Body of pancreas (tissue), 4 donors: ENCODE measurements at places on chromosomes 11 and 22. TPM values are rescaled to one million over a fixed set of nuclear protein-coding genes. Genes with fewer than 3 reads are reported as not detected.

- no peaks in the 10 kb centered on the region for H3K36me3 ChIP-seq
- H3K4me3 ChIP-seq: no peak overlapping the region
- DNase-seq: no peak
- H3K27me3 ChIP-seq: no peaks in the 10 kb centered on the region
Measured at GRCh38 chr11:7882860-7883259, 48.2 kb downstream of the OR10A6 start.

DNA sequence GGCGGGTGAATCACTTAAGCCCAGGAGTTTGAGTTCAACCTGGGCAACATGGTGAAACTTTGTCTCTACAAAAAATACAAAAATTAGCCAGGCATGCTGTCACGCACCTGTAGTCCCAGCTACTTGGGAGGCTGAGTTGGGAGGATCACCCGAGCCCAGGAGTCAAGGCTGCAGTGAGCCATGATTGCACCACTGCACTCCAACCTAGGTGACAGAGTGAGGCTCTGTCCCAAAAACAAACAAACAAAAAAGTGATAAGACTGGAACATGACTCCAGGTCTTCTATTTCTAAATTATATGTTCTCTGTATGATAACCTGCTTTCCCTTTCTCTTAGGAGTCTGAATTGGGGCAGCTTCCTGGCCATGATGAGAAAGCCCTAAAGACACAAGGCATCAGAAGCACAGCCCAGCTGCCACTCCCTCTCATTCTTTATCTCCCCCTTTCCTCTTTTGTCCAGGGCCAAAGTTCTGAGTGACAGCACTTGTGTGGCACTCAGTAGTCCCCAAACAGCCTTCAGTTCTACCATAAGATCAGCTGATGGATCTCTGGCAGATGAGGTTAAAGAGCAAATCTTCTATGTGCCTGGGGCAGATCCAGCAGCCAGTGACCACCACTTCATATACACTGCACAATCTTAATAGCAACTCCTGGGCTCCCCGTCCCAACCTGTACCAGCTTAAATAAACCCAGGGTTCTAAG lies 136.0 kb downstream of the C11orf58 start:
- no peak overlapping the region for H3K27ac ChIP-seq
- no peak for DNase-seq
- H3K4me1 ChIP-seq: peaks cover 20% of the 10 kb centered on the region
- H3K36me3 ChIP-seq: no peaks in the 10 kb centered on the region
- no peak overlapping the region for H3K4me3 ChIP-seq

GRCh38 chr11:126157326-126158030 lies 54.0 kb downstream of the RPUSD4 start:
- DNase-seq: no peak
- no peak overlapping the region for H3K4me3 ChIP-seq
- no peaks in the 10 kb centered on the region for H3K4me1 ChIP-seq

GRCh38 chr11:8381343-8381742 lies 117.7 kb upstream of the LMO1 start:
- H3K36me3 ChIP-seq: no peaks in the 10 kb centered on the region
- no peak for DNase-seq
- no peak overlapping the region for H3K4me3 ChIP-seq

DNA sequence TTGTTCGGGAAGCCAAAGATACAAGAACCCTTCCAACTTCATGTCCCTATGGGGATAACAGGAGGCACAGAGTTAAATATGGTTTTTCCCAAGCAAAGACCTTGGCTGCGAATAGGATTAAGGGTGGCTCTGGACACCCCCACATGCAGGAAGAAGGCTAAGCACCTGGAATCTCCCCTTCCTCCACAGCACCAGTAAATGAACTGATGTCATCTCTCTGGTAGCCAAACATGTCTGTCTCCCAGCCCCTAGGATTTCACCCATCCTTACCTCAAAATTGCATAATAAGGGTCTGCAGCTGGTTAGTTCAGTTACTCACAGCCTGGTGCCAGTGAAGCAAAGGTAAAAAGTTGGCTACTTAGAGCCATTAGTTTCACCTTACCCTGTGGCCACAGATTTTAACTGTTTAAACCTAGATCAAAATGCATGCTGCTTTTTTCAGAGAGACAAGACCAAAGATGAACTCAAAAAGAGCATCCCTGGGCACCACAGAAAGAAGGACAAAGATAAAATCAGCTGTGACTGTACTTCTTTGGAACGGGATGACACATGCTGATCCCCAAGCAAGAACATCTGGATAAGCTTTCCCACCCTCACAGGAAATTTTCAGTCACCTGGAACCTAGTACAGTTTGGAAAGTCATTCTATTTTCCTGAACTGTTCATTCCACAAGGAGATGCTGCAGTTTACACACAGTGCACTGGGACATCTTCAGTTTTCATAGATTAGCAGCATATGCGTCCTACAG lies 77.2 kb upstream of the AKIP1 start:
- H3K4me1 ChIP-seq: peaks cover 6% of the 10 kb centered on the region
- H3K27ac ChIP-seq: no peak overlapping the region
- no peak for DNase-seq
- no peak overlapping the region for H3K4me3 ChIP-seq
- no peaks in the 10 kb centered on the region for H3K36me3 ChIP-seq

DNA sequence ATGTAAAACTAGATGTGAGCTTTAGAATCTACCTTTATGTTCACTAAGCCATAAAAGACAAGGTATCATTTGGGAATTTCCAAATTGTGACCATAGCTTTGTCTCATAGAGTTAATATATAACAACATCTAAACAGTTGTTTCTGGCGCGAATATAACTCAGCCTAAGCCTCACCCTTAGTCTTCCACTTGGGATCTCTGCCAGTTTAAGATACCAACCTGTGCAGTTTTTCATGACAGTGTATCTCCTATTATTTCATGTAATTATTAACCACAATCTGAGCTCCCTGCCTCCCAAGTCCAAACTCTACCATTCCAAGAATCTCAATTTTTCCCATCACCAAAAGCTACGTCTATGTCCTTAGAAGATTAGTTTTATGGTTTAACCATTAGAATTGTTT lies 572.5 kb upstream of the ISX start:
- no peak for DNase-seq
- no peak overlapping the region for H3K4me3 ChIP-seq
- no peaks in the 10 kb centered on the region for H3K4me1 ChIP-seq
- no peaks in the 10 kb centered on the region for H3K36me3 ChIP-seq
- H3K27me3 ChIP-seq: no peaks in the 10 kb centered on the region

- no peak for DNase-seq
- peaks cover 8% of the 10 kb centered on the region for H3K4me1 ChIP-seq
- H3K27me3 ChIP-seq: no peaks in the 10 kb centered on the region
- H3K27ac ChIP-seq: no peak overlapping the region
- H3K4me3 ChIP-seq: no peak overlapping the region
Measured at GRCh38 chr11:105181100-105181499, 41.5 kb upstream of the CARD18 start.

DNA sequence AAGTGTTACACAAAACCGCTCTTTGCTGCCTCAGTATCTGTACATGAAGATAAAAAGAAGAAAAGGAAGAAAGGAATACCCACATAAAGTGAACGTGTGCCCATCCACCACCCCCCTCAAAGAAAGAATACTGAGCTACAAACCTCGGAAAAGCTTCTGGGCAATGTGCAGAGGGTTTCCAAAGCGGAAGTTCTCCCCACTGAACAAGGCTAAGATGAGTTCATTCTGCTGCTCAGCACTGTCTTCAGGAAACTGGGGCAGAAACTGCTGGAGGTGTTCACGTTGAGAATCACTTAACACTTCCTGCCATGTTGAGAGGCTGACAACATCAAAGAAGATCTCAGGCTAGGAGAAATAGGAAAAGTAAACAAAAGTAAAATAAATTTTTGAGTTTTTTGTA lies 6.9 kb downstream of the NFRKB start:
- H3K27ac ChIP-seq: no peak overlapping the region
- no peak overlapping the region for H3K4me3 ChIP-seq
- no peak for DNase-seq
- H3K4me1 ChIP-seq: no peaks in the 10 kb centered on the region
- no peaks in the 10 kb centered on the region for H3K27me3 ChIP-seq

GRCh38 chr11:41666951-41667653 lies 207.7 kb upstream of the LRRC4C start:
- no peak overlapping the region for H3K27ac ChIP-seq
- no peak for DNase-seq
- H3K27me3 ChIP-seq: no peaks in the 10 kb centered on the region
- no peaks in the 10 kb centered on the region for H3K4me1 ChIP-seq
- H3K36me3 ChIP-seq: no peaks in the 10 kb centered on the region
- H3K4me3 ChIP-seq: no peak overlapping the region

GRCh38 chr11:108825381-108825780 lies 160.5 kb downstream of the DDX10 start:
- H3K27ac ChIP-seq: no peak overlapping the region
- no peaks in the 10 kb centered on the region for H3K27me3 ChIP-seq
- DNase-seq: no peak
- H3K36me3 ChIP-seq: no peaks in the 10 kb centered on the region
- no peaks in the 10 kb centered on the region for H3K4me1 ChIP-seq

- no peaks in the 10 kb centered on the region for H3K27me3 ChIP-seq
- H3K4me3 ChIP-seq: no peak overlapping the region
- no peak for DNase-seq
- H3K36me3 ChIP-seq: peaks cover 11% of the 10 kb centered on the region
Measured at GRCh38 chr11:14506532-14506931, 6.9 kb upstream of the COPB1 start.

GRCh38 chr11:47667555-47667954 lies 25.2 kb upstream of the MTCH2 start:
- no peaks in the 10 kb centered on the region for H3K4me1 ChIP-seq
- H3K4me3 ChIP-seq: no peak overlapping the region
- H3K27ac ChIP-seq: no peak overlapping the region
- no peaks in the 10 kb centered on the region for H3K36me3 ChIP-seq
- no peaks in the 10 kb centered on the region for H3K27me3 ChIP-seq

DNA sequence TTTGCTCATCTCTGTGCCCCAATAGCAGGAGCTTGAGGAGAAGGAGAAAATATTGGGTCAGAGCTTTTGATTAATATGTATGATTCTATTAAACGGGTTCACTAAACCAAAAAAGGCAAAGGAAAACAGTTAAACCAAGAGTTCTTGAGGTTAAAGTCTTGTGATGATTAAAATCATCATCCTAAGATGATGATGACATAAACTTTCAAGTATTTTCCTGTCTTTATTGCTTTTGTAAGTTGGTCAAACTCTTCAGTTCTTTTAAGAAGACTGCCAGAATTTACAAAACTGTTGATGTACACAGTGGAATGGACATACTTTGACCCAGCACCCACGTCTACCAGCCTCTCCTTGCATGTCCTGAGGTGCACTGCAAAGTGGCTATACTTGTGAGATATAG lies 41.0 kb downstream of the FDX1 start:
- H3K4me3 ChIP-seq: no peak overlapping the region
- H3K27ac ChIP-seq: no peak overlapping the region
- no peaks in the 10 kb centered on the region for H3K36me3 ChIP-seq
- DNase-seq: no peak
- H3K27me3 ChIP-seq: no peaks in the 10 kb centered on the region

OTOG gene
- not detected for total RNA-seq

MRE11 gene
- 18.9 TPM for total RNA-seq

FAT3 gene
- total RNA-seq: 0.26 TPM
